ENCODE measurements at places on chromosomes 4 and X.

DNA sequence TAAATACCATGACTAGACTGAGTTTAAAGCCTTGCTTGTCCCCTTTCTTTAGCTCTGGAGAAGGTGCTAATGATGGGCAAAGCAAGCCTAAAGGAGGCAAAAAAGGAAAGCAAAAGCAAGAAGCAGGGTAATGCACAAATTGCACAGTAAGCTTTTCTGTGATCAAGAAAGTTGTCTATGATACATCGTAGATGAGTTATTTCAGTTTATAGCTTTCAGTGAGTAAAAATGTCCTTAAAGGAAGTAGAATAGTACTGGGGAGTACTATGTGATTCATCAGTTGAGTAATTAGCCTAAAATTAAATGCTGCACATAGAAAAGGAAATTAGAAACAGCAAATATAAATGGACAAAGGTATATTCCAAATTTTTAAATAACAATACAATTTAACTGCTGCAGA, 50.2 kb upstream of the PDE5A start:
- no peak for DNase-seq

GRCh38 chr4:24719615-24720014, 75.8 kb upstream of the SOD3 start:
- no peak for DNase-seq

DNA sequence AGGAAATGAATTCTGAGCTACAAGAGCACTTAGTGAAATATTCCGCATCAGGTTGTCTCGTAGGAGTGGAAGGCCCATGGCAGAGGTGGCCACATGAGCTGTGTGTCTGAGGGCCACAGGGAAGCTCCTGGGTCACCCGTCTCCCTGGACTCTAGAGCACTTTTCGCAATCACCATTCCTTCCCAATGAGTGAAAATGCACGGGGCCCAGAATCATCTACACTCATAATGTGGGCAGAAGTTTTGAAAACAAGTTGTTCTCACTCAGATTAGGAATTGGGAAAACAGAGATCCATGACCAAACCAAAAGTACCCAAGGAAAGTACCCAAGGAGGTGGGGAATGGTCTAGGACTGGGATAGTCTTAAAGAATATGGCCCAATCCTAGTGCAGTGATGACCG, 94.4 kb downstream of the SCD5 start:
- DNase-seq = no peak

DNA sequence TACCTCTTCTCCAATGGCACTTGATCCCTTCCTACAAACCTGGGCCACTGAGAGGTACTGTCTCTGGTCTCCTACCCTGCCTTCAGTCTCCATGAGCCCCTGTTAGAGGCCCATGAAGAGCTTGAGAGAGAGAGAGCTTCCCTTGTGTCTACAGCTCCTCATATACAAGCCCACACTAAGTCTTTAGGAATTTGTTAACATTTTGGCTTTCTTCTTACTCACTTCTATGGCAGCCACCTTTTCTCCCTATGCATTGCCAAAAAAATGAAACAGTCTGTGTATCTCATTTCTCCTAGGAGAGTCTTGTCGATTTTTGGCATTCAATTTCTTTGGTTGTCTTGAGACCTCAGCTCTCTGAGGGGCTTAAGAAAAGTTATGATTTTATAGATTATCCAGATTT, 90.9 kb upstream of the LNX1 start:
- no peak for DNase-seq
